Head of caudate nucleus (tissue), 42 donors: ENCODE measurements at places on chromosomes 1 and 21.

- DNase-seq = no peak
These were observed 59.8 kb downstream of the GPR88 start for GRCh38 chr1:100597784-100598183.

- no peak for DNase-seq
These were observed 145.3 kb downstream of the SEC16B start for GRCh38 chr1:177824508-177824982.

DNA sequence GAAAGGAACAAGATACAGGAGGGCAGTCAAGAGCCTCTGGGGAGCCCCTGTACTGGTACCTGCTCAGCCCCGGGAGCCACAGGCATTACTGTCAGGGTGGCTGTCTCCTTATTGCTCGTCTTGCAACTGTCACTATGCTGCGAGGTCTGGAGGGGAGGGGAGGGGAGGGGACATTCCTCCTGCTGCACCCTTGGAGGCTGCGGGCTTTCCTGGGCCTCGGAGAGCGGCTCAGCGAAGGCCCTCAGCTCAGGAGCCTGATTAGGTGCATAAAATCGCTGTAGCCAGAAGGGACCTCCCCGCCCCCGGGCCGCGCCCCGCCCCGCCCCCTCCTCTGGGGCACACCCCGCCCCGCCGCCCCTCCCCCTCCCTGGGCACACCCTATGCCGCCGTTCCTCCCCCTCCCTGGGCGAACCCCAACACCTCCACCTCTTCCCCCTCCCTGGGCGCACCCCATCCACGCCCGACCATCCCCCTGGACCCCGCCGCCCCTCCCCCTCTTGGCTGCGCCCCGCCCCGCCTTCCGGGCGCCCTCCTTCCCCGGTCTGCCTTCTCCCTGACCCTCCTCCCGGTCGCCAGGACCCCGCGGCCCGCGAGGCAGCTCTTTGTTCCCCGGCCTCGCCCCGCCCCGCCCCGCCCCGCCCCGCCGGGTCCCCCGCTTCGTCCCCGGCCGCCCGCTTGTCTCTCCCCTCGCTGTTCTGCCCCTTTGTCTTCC lies 35.5 kb downstream of the CACHD1 start:
- no peak for DNase-seq

DNA sequence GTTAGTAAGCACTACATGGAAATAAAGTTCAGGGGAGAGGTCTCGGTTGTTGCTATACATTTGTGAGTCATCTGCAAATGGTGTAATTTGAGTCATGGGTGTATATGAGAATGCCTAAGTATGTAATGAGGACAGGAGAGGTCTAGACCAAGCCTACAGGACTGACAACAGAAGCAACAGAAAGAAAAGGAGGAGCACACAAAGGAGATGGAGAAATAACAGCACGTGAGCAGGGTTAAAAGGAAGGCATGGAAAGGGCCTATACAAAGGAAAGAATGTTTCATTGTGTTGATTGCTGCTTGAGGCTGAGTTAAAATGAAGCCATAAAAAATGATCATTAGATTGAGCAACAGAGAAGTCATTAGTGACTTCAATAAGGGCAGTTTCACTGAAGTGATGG lies 28.0 kb upstream of the PRKAA2 start:
- no peak for DNase-seq

- peak; percentile 35 for DNase-seq
These were observed 106.7 kb downstream of the HIVEP3 start for GRCh38 chr1:41812051-41812450.

DNA sequence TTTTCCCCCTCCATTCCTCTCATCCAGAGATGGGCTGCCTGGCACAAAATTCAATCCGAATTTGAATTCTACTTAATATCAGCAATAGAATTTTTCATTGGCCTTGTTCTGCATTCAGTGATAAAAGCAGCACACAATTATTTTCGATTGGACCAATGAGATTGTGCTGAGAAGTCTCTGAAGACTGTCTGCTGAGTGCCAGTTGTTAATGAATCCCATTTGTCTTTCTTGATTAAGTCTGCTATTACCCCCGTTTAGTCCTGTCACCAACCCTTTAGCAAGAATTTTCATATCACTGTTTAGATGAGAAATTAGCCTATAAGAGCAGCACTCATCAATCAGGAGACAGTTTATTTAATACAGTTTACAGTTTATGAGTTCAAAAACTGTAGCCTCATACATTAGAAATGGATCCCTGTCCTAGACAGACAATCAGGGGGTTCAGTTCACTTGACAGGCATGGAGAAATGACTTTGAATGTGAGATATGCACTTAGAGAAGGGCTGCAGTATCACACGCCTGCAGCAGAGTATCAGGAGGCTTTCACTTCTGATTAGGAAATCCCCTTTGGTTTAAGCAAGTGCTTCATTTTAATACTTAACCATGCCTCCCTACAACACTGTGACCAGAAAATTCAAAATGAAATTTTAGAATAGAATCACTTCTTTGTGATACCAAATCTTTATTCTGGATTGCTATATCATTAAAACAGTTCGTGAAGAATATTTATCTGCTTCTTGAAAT lies 304.7 kb upstream of the PTBP2 start:
- no peak for DNase-seq

GRCh38 chr1:19811206-19811851 lies 3.8 kb downstream of the RNF186 start:
- no peak for DNase-seq

DNA sequence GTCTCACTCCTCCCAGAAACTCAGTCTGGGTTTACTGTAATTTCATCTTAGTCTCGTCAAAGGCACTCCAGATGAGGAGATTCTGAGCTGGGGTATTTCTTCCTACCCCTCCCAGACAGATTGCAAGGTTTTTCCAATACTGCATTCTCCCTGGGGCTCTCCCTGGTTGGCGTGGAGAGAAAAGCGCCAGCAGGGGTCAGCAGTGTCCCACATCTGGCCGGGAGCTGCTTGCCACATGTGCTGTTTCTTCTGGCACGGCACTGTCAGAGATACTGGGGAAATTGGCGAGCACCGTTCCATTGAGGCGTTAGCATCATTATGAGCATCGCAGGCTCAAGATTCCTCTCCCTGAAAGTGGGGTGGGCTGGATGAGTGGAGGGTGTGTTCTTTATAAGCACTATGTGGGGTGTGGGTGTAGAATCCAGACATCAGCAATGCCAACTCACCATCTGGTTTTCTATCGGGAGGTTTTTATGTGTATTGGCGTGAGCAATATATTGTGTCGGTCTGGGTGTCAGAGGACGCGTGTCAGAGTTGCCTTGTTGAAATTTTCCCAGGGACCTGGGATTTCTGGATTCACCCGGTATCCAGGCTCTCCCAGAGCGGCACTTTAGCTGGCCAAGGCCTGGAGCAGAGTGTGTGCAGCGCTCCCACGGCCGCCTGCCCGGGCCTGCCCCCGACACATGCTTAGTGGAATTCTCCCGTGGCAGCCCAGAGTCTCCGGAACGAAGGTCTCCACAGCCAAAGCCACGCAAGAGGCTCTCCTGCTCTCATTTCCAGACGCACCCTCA lies 8.0 kb upstream of the NAV1 start:
- peak; percentile 90 for DNase-seq

DNA sequence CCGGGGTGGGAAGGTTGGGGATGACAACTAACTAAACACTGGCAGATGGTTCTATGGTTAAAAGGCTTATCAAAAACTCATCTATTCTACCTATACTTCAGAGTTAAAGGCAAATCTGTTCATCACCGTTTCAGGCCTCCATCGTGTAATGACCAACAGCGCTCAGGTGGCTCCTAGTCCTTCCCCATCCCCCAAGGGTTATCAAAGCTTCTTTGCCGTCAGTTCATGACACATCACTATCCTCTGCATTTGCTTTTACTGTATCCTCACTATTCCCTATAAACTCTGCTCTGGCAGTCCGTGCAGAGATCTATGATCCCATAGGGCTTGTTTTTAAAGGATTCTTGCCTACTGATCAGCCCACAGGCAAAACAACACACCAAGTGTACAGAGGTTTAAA lies 8.2 kb downstream of the HMGN1 start:
- no peak for DNase-seq

DNA sequence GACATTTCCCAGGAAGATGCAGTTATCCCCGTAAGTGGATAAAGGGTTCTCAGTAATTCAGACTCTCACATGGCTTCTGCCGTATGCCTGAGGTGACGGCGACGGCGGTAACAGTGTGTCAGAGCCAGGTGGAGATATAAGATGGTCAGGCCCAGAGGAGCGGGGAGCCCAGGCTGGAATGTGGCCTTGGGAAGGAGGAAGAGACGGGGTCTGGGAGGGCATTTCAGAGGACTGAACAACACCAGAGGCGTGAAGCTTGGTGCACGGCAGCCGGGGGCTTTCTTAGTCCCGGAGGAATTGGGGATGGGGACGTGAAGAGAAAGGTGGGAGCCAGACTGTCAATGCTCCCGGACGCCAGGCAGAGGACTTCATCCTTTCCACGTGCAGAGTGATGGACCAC lies 1.0 kb downstream of the RER1 start:
- no peak for DNase-seq

DNA sequence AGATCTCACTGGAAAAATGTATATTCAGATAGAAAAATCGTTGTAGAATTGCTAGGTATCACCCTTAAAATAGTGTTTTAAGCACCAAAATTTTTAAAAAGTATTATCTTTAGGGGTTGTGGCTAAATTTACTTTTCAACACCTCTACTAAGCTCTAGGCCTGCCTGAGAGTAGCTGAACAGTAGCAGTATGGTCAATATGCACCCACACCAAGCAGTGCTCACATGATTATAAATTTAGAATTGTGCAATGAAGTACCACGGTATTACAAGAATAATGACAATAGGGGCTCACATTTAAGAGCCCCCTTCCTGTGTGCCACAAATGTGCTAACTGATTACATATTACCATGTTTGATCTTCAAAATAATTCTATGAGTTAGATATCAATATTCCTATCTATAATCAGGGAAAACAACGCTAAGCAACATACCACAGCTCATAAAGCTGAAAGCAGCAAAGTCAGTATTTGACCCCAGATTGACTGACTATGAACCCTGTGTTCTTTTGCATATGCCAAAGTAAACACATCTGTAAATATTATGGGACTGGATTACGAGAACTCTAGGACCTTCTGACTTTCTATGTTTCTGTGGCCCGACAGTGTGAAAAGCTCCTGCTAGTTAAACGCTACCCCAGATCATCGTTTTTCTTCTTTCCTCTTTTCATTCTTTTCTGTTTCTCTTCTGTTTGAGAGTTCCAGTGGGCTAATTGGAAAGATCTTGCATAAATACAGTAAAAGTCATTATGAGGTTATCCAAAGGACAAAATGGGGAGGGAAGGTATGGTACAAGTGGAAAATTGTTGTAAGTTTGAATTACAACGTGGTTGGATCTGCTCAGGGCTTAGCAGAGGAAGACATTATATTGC lies 201.1 kb upstream of the C1orf87 start:
- no peak for DNase-seq

GRCh38 chr1:66438501-66438900 lies 95.5 kb upstream of the SGIP1 start:
- DNase-seq = no peak

- DNase-seq = no peak
These were observed 386.9 kb upstream of the PROX1 start for GRCh38 chr1:213600879-213601278.

GRCh38 chr1:60916199-60916598 lies 166.2 kb upstream of the NFIA start:
- no peak for DNase-seq

DNA sequence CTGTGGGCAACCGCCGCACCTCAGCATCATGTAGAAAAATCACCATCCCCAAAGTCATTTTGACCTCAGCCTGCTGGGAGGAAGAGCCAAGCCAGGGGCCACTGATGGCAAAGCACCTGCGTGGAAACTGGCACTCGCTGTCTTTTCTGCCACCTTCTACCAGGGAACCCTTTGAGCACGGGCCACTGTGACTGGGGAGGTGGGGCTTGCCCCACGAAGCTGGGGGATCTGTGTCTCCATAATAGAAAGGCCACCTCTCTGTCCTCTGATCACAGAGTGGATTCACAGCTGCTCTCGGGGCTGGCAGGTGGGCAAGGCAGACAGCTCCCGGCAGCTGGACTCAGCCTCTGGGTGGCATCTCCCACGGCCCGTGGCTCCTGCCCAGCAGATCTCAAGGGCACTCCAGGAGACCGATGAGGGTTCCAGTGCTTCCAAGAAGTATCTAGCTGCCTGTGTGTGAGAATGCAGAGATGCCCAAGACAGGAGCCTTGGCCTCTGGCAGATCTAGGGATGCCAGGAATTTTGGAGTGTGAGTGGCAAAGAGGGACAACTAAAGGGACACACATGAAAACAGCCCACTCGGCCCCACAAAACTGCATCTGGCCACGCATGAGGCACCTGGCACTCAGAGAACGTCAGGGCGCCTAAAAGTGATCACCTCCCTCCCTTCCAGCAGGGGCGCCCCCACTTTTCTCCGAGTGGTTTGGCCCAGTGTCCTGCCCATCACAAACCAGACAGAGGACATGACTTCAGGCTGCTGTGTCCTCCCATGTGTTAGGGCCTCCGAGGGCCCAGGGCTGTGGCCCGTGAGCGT lies 102.6 kb downstream of the PDE9A start:
- DNase-seq = no peak

GRCh38 chr21:38790961-38791360 lies 14.8 kb upstream of the ETS2 start:
- no peak for DNase-seq

DNA sequence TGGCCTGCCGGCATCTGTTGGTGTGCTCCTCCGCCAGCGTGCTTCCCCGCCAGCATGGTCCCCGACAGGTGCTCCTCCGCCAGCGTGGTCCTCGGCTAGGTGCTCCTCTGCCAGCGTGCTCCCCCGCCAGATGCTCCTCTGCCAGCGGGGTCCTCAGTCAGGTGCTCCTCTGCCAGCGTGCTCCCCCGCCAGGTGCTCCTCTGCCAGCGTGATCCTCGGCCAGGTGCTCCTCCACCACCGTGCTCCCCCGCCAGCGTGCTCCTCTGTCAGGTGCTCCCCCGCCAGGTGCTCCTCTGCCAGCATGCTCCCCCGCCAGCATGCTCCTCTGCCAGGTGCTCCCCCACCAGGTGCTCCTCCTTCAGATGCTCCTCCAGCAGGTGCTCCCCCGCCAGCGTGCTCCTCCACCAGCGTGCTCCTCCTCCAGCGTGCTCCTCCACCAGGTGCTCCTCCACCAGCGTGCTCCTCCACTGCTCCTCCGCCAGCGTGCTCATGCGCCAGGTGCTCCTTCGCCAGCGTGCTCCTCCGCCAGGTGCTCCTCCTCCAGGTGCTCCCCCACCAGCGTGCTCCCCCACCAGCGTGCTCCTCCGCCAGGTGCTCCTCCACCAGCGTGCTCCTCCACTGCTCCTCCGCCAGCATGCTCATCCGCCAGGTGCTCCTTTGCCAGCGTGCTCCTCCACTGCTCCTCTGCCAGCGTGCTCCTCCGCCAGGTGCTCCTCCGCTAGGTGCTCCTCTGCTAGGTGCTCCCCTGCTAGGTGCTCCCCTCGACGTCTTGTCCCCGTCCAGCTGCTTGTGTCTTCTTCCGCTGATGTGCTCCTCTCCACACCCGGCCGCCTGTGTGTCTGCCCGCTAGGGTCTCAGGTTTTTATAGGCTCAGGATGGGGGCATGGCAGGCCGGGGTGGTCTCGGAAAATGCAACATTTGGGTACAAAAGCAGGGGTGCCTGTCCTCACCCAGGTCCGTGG lies 223.0 kb downstream of the NRIP1 start:
- no peak for DNase-seq
